ENCODE measurements at places on chromosomes 13 and 19.

GRCh38 chr13:75938811-75939560 is 302.9 kb downstream of the LMO7 start:
- no peak for DNase-seq

- no peak for DNase-seq
These were observed 101.8 kb upstream of the MBNL2 start for GRCh38 chr13:97120346-97120745.

DNA sequence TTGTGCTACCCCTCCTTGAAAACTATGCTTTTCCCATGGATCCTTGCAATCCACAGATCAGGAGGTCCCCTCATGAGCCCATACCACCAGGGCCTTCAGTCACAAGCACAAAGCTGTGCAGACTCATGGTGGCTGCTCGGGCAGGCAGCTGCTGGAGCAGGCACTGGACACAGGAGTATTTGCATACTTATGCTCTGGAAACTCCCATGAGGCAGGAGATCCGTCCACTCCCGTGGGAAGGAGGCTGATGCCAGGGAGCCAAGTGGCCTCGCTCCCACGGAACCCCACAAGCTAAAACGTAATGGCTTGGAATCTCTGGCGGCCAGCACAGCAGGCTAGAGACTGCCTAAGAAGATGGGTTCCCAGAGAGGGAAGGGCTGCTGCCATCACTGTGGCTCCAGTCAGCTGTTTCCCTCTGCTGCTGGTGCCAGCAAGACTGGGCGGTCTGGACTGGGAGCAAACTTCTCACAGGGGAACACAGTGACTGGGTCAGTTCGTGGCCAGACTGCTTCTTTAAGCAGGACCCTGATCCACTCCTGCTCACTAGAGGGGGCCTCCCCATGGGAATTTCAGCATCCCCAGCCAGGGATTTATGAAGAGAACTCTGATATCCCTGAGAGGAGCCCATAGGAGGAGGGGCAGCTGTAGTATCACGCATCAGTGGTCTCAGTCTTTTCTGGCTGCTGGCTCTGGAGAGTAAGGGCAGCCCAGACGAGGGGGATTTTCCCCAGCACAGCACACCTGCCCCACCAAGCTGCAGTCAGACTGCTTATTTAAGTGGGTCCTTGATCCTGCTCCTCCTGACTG is 370.3 kb upstream of the ATXN8OS start:
- DNase-seq, result no peak

GRCh38 chr13:72693832-72694231 is 33.6 kb downstream of the MZT1 start:
- DNase-seq, result no peak

DNA sequence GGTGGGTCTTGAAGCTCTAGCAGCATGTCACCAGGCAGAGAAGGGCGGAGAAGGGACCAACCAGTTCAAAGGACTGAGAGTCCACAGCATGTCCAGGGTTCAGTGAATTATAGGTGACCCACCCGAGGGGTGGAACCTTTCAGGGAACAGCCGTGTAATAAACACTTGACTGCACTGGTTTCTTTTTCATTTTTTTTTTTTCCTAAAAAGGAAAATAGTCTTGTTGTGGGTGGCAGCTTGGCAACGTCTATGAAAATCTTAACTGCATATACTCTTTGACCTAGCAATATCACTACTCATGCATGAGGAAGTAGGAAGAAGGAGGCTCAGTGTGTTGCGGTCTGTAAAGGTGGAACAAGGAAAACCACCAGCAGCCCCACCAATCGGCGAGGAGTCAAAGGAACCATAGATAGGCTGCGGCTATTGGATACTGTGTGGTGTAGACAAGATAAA is 13.0 kb upstream of the MYH14 start:
- DNase-seq, result no peak

DNA sequence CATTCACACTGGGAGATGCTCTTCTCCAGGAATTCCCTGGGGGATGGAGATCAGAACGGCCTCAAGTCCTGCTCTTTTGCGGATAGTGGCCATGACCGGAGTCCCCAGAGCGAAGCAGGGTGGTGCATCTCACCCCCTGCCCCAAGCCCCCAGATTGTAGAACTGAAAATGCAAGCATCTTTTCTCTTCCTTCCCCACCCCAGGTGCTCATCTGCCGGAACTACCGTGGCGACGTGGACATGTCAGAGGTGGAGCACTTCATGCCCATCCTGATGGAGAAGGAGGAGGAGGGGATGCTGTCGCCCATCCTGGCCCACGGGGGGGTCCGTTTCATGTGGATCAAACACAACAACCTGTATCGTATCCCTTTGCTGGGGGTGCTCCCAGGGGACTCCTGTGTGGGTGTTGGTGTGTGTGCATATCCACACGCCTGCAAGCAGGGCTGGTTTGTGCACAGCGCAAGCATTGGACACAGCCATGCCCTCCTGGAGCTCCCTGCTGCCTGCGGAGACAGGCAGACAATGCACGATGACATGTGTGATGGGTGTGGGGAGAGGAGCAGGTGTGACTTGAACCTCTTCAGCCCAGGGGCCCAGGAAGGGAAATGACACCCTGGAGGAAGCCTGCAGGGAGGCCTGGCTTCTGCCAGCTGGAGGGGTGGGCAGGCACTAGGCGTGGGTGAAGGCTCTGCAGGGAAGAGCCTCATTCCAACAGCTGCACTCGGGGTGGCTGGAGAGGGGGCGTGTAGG is 5.7 kb downstream of the AP1M1 start:
- DNase-seq, result no peak

DNA sequence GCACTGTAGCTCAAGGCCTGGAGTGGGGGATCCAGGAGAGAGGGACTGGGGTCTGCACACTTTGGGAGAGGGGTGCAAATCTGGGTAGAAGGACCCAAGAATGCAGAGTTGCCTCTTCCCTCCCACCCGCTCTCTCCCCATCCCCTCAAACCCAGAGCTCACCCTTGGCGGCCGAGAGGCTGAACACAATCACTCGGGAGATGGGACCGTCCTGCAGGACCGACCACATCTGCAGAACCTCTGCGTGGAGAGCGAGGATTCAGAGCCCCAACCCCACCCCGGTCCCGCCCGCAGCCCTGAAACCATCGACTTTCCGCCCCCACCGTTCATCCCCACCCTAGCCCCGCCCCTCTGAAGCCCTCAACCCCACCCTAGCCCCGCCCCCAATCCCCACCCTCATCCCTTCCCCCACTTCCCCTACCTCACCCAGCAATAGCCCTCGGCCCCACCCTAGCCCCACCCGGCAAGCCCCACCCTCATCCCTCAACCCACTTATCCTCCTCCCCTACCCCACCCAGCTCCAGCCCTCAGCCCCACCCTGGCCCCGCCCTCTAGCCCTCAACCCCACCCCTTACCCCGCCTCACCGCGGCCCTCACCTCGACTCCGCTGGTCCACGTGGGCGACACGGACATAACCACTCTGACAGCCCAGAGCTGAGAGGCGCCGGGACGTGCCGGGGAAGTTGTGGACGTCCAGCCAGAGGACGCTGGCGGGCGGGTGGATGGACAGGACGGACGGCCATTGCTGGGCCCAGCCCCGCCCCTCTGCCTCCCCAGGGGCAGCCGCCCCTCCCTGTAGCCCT is 4.1 kb downstream of the KPTN start:
- DNase-seq, result no peak

GRCh38 chr13:86909318-86909717 is 761.9 kb upstream of the SLITRK5 start:
- no peak for DNase-seq

DNA sequence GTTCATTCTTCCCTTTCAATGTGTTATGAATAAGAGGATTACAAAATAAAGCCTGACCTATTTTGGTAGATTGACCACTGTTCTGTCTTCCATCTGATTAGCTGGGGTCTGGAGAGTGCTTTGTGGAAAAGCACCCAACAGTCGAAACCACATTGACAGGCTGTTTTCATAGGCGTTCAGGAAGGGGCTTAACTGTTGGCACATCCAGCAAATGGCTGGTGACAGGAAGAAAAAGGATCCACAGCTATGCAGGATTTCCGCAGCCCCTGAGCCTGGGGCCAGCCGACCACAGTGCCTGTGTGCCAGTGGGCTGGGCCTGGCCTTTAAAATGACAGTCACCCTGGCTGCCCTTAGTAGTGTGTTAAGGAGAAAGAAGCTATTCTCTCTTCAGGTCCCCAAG is 113.3 kb downstream of the SIPA1L3 start:
- no peak for DNase-seq

GRCh38 chr13:109764470-109765291 is 21.7 kb downstream of the IRS2 start:
- peak; percentile 61 for DNase-seq

- DNase-seq, result peak; percentile 72
These were observed 2.5 kb downstream of the HDGFL2 start for GRCh38 chr19:4474514-4475022.
